ENCODE measurements at places on chromosomes 11 and 22.
A peak's percentile ranks its signal among the peaks of the same experiment; 100 is the strongest.

DNA sequence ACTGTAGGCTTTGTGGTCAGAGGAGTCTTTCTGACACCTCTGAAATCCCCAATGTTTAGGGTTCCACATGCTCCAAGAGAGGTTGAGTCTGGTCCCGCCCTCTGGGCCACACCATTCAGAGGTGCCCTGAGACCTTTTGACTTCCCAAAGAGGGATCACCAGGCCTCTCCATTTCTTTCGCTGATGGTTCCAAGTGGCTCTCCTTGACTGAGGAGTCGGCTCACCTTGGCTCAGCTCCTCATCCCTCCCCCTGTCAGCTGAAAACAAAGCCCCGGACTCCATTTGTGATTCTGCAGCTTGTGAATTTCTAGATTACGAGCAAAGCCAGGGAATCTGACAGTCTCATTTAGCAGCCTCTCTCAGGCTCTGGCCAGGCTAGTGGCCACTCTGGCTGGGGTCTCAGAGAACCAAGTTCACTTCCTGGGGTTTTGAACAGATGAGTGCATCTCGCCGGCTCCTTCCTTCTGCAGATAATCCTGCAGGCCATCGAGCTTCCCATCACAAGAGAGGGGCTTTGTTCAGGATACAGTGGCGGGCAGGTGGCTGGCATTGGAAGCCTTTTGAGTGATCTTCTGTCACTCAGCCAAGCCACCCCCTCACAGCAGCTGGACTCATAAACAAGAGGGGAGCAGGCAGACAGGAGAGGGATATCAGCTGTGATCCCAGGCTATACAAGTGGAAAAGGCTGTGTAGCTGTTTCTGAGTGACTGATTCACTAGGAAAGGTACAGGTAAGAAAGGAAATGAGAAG is 102.9 kb downstream of the TRIM29 start:
- no peak for DNase-seq

GRCh38 chr11:59180168-59180776 is 8.3 kb downstream of the DTX4 start:
- DNase-seq = no peak

- no peak for DNase-seq
Measured at GRCh38 chr11:16806791-16807190, 68.3 kb downstream of the C11orf58 start.

- no peak for DNase-seq
Measured at GRCh38 chr22:48605856-48606481, 1221.7 kb downstream of the BRD1 start.

- DNase-seq = no peak
Measured at GRCh38 chr22:33539902-33540751, 380.1 kb downstream of the LARGE1 start.

DNA sequence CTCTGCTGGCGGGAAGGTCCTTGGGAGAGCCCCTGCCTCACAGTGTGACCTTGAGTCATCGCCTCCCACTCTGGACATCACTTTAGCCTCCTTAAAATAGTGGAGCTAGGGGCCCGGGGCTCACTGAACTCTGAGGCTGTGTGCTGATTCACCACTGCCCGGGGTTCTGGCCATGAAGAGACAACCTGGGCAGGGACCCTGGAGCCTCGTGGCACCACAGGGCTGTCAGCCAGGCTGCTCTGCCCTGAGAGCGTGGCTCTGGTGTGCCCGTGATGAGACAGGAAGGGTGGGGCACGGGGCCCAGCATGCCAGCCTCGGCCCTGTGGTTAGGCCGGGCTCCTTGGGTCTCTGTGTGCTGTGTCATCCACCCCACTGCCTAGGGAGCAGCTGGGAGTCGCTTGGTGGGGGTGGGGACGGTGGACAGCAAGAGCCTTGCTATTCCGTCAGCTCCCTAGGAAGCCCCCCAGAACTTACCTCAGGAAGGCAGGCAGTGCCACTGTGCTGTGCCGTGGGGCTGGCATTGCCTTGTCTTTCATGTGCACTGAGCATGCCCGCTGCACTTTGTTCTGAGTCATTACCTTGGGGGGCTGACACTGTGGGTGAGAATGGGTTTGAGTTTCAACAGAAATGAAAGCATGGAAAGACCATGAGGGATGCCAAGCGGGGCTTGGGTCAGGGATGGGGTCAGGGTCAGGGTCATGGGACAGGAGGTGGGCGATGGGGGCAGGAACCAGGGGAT is 31.7 kb downstream of the TPCN2 start:
- no peak for DNase-seq

- no peak for DNase-seq
Measured at GRCh38 chr11:65150509-65151299, 16.4 kb upstream of the SYVN1 start.

- no peak for DNase-seq
Measured at GRCh38 chr11:11624926-11625325, 3.1 kb upstream of the GALNT18 start.

DNA sequence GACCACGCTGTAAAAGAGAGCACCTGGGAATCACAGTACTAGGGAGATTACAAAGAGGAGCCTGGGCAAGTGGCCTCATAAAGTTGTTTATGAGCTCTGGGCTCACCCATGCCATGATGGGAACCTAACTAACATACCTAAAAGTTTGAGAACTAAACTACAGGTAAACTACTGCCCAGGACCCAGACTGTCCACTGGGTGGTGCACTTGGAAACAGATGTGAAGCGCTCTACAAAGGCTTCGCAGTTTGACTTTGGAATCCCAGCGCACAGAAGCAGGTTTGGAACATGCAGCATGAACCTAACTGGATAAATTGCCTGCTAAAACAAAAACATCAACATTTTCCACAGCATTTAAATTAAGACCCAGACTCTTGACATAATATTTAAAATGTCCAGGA is 418.6 kb downstream of the FAM181B start:
- no peak for DNase-seq

GRCh38 chr11:112289588-112290492 is 29.2 kb upstream of the PLET1 start:
- DNase-seq = peak; percentile 65

- DNase-seq = no peak
Measured at GRCh38 chr11:101863361-101863760, 51.4 kb upstream of the CEP126 start.

- DNase-seq = no peak
Measured at GRCh38 chr11:35420371-35420770, 1.0 kb upstream of the SLC1A2 start.

DNA sequence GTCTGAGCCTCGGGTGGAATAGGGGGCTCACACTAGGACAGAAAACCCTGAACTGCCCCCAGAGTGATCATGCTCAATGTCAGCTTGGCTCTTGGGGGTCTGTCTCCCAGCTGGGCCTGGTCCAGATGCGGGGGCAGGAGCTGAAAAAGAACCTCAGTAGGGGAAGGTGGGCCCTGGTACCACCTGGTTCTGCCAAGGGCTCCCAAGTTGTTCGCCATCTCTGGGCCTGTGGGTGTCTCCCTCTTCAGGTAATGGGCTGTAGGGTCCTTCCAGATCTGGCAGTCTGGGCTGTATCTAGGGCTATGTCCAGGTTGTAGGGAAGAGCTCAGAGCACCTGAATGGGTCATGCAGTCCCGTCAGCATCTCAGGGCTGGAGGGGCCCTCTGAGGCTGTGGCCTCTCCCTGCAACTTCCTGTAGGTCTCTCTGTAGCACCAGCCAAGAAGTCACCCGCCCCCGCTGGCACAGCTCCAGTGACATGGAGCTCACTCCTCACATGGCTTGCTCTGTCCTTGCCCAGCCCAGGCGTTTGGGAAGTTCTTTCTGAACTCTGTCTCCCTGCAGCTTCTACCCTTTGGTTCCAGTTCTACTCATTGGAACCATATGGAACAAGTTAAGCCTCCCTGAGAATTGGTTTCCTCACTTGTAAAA is 33.0 kb upstream of the SOX10 start:
- DNase-seq = no peak

- DNase-seq = no peak
Measured at GRCh38 chr22:32951076-32951806, 106.9 kb downstream of the SYN3 start.

GRCh38 chr22:32920032-32920628 is 118.6 kb downstream of the TIMP3 start:
- DNase-seq = no peak

DNA sequence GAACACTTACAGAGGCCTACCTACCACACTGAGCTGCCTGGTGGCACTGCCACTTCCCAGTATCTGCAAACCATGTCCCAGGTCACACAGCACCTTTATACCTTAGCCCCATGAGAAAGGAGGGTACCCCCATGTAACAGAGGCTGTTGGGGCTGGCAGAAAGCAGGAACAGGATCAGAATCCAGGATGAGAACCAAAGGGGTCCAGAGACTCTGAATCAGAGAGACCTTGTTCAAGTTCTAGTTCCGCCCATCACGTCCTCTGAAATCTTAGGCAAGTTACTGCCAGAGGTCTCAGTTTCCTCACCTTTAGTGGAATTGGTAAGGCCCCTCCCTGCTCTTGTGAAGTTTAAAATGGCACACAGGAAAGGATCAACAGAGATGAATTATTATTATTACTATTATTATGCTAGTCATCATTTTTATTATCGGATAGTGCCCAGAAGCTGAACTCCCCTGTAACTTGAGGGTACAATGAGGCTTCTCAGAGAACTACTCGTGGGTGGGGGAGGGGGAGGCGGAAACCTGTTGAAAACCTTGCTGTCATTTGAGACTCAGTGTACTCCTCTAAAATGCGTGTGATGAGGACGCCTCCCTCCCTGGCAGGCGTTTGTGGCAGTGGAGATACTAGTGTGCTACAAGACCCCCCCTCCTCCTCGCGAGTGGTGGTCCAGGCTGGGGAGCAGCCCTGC is 9.3 kb downstream of the SELENOM start:
- no peak for DNase-seq

- DNase-seq = peak; percentile 26
Measured at GRCh38 chr22:42317008-42317407, 46.6 kb upstream of the TCF20 start.

- no peak for DNase-seq
Measured at GRCh38 chr11:26510164-26510563, 61.9 kb downstream of the MUC15 start.

DNA sequence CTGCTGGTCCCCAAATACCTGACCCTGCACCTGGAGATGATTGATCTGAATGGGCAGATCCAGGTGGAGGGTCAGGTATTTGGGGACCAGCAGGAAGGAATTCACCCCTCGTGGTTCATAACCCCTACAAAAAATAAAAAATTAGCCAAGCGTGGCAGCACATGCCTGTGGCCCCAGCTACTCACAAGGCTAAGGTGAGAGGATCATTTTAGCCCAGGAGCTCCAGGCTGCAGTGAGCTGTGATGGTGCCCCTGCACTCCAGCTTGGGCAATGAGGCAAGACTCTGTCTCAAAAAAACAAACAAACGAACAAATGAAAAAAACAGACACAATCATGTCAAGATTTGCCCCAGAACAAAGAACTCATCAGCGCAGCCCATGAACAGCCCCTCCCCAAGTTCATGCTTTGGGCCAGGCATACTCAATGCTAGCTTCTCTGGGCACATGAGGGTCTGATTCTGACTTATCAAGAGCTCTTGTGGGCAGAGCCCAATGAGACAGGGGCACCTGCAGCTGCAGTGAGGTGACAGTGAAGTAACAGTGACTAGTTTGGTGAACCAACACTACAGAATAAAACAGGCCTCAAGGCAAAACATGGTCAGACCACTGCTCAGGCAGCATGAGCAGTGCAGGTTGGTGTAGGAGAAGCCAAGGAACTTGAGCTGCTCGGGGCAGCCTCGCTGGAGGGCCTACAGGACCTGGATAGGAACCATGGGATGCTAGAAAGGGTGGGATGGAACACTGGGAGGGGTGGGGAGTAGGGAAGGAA is 10.2 kb upstream of the FCHSD2 start:
- DNase-seq = no peak

DNA sequence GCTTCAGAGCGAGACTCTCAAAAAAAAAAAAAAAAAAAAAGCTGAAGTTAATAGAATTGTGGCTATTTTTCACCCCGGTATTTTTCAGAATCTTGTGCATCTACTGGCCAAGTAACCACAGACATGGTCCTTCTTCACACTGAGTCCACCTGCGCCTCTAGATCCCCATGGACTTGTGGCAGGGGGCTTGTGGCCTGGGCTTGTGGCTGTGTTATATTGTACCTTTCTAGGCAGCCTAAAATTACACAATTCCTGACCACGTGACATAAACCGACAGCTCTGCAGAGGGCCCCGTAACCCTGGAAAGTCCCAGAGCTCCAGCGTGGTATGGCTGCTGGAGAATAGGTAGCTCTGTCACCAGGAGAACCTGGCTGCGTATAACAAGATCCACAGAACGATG is 10.9 kb upstream of the NAALADL1 start:
- no peak for DNase-seq

DNA sequence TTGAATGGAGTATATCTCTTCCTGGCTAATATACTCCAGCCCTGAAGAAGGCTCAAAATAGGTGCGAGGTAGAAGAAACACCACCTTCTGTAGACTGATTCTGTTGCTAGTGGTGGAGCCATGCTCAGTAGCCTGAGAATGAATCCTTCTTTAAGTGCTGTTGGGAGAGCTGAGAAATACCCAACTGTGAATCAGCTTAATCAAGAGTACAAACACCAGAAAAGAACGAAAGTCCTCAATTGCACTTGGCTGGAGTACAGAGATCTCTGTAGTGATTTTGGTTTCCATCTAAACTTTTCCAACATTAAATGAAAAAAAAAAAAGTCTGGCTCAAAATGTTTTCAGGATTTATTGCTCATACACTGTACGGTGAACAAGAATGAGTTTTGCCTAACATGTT is 619.1 kb downstream of the METTL15 start:
- no peak for DNase-seq

- no peak for DNase-seq
Measured at GRCh38 chr11:99739464-99740089, 718.8 kb downstream of the CNTN5 start.

- DNase-seq = no peak
Measured at GRCh38 chr22:46972901-46973831, 210.7 kb downstream of the TBC1D22A start.

GRCh38 chr11:66130978-66131377 is 60.9 kb downstream of the PACS1 start:
- DNase-seq = no peak

GRCh38 chr11:88042238-88042637 is 133.0 kb downstream of the RAB38 start:
- no peak for DNase-seq

DNA sequence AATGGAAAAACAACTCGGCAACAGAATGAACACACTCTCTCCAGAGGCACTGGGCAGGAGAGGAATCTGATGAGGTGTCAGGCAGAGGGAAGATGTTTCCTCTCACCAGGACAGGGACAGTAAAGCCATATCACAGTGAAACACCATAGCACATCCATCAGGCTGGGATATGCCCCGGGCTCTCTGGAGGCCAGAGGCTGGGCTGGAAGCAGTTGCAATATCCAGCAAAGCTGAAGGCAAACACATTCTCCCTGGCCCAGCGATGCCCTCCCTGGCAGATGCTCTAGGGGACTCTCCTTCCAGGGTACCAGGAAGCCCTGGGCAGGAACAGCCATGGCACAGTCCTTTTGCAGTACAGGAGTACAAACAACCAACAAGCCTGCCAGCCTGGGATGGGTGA is 11.1 kb downstream of the RSPH14 start:
- DNase-seq = no peak
